ENCODE measurements at places on chromosomes 16 and 17.

DNA sequence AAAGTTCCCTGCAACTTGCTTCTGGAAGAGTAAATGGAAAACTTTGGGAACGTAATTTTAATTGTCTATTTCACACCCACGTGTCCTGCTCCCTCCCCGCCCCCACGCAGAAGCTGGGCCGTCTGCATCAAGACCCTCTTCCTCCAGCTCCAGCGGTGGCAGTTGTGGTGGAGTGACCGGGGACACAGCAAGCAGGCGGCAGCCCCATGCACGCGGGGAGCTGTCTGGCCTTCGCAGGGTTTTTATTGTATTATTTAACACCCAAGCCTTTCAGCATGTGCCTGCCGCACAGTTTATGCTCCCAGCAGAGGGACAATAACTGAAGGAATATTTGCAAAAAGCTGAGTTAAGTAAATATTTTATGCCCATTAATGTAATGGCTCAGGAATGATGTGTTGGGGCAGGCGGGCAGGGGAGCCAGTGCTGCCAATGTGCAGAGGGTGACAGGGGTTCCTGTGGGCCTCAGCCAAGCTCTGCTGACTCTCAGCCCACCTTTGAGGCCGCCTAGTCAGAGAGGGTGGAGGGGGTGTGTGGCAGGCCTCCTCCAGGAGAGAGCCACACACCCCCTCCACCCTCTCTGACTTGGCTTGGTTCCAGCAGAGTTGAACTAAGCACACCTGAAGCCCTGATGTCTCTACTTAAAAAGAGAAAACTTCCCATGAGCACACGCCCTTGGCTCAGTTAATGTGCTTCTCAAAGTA lies 32.4 kb upstream of the ENPP7 start:
- DNase-seq, result no peak

- no peak for DNase-seq
Observed at GRCh38 chr17:63925615-63926014, 6.5 kb downstream of the CD79B start.

GRCh38 chr16:86718118-86718517 lies 139.8 kb downstream of the FOXL1 start:
- no peak for DNase-seq

GRCh38 chr17:19364699-19365498 lies 2.4 kb upstream of the B9D1 start:
- DNase-seq, result peak; percentile 55

DNA sequence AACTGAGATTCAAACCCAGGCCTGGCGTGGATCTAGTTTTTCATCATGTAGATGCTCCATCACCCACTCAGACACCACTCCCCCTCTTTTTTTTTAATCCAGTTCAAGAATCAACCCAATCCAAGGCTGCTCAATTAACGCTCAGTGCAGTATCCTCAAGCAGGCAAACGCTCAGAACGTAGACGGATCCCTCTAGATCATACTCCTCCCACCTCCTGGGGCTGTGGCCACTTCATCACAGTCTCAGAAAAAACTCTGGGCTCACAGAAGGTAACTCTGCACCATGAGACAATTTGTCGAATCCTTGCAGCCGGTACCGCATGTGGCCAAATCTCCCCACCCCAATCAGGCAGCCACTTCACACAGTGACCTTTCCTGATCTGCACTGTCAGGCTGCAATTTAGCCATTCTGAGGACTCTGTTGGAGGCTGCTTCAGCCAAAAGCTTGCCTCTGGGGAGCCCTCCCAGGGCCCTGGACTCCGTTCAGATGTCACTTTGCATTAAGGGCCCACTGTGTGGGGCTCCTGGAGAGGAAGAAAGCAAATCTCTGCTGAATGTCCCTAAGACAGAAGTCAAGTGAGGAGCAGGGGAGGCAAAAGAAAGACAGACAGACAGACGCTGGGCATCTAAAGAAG lies 183.5 kb downstream of the XYLT1 start:
- DNase-seq, result no peak

GRCh38 chr16:82874271-82874670 lies 247.5 kb downstream of the CDH13 start:
- DNase-seq, result no peak

- peak; percentile 4 for DNase-seq
Observed at GRCh38 chr17:51818777-51819176, 339.7 kb downstream of the CA10 start.

GRCh38 chr17:50679008-50679544 lies 28.6 kb downstream of the ANKRD40 start:
- DNase-seq, result no peak

DNA sequence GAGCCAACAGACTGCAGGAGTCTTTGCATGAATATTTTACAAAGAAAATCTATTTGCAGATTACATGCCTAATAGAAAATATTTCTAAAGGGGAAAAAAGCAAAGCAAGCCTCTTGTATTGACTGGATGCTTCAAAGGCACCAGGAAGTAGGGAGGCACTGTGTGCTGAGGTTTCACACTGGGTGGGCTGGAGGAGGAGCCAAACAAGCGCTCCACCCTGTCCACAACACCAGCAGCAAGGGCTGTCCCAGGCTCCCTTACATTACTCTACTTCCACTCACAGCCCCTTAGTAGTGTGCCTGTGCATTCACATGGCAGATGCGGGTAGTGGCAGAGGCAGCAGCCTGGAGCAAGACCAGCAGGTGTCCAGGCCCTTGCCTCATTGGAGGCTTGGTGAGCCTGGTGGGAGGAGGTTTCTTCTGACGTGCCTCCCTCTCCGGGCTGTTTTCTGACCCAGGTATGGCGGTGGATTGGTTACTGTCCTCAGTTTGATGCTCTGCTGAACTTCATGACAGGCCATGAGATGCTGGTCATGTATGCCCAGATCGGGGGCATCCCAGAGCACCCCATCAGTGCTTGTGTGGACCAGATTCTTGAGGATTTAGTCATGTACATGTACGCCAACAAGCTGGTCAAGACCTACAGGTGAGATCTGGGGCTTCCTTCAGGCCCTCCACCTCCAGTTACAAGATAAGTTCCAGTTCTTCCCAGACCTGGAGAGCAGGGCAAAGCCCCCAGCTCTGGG lies 7.0 kb upstream of the CCNF start:
- no peak for DNase-seq

DNA sequence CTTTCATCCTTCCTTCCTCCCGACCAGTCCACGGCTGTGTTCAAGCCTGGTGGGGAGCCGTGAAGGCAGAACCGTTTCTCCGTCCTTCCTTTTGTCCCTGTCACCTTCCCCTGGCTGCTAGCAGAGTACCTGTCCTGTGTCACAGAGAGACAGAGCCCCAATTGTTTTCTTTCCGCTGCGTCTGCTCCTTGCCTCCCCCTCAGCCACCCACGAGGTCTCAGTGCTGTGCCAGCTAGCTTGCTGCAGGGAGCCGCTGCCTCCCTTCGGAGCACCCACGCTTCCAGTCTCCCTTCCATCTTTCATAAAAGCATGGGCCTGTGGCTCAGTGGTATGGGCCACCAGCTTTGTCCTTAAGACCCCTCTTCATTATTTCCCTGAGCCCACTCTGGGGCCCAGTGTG lies 62.2 kb downstream of the MPRIP start:
- no peak for DNase-seq

DNA sequence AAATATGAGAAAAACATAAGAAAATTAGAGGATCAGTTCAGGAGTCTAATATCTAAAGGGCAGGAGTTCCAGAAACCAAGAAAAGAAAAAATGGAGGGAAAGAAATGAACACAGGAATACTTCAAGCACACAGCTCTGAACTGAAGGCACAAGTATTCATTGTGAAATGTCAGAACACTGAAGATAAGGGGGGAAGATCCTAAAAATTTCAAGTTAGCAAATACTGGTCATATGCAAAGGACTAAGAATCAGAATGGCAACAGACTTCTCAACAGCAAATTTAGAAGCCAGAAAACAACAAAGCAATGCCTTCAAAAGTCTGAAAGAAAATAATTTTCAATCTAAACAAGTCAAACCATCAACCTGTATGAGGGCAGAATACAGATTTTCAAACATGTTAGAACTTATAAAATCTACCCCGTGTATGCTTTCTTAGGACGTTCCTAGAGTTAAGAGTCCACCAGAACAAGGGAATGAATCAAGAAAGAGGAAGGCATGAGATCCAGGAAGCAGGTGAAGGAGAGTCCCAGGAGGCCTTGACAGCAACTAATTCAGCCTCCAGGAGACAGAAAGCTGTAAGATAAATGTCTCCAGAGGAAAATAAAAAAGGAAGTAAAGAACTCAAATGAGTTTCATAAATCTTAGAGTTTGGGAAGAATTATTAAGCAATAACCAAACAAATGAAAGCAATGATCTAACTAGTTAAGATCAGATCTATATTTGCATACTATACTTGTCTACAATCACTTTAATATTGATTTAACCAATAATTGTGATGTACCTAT lies 2.8 kb downstream of the BRD7 start:
- DNase-seq, result no peak

DNA sequence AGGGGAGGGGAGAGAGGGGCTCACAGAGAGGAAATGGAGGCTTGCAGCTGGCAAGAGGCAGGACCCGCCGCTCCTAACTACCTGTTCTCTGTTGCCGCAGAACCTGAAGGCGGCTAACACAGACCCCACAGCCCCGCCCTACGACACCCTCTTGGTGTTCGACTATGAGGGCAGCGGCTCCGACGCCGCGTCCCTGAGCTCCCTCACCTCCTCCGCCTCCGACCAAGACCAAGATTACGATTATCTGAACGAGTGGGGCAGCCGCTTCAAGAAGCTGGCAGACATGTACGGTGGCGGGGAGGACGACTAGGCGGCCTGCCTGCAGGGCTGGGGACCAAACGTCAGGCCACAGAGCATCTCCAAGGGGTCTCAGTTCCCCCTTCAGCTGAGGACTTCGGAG lies 39.0 kb upstream of the CDH1 start:
- no peak for DNase-seq

GRCh38 chr17:30346221-30346795 lies 12.5 kb upstream of the TMIGD1 start:
- no peak for DNase-seq

DNA sequence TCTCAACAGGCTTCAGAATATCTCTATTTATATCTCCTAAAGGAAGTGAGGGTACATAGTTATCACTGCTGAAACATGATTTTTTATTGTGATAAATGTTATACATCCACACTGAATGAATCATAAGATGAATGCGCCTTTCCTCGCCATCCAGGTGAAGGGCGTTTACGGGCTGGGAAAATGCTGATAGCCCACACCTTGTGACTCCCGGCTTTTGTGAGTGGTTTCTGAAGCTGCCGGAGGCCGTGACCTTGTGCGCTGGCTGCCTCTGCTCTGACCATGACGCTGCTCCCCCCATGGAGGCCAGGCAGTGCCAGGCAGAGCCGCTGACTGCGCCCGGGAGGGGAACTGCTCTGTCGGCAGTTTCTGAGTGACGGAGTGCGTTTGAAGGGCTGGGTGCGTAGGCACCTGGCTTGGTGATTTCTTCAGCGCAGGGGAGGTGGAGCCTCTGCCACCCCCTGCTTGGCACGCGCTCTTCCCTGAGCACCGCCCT lies 97.2 kb downstream of the RAP1GAP2 start:
- DNase-seq, result no peak

GRCh38 chr17:48484256-48484655 lies 46.6 kb downstream of the HOXB1 start:
- peak; percentile 81 for DNase-seq

GRCh38 chr17:80482555-80483308 lies 6.3 kb upstream of the NPTX1 start:
- no peak for DNase-seq

- DNase-seq, result peak; percentile 62
Observed at GRCh38 chr17:39080421-39081078, 70.9 kb downstream of the PLXDC1 start.

DNA sequence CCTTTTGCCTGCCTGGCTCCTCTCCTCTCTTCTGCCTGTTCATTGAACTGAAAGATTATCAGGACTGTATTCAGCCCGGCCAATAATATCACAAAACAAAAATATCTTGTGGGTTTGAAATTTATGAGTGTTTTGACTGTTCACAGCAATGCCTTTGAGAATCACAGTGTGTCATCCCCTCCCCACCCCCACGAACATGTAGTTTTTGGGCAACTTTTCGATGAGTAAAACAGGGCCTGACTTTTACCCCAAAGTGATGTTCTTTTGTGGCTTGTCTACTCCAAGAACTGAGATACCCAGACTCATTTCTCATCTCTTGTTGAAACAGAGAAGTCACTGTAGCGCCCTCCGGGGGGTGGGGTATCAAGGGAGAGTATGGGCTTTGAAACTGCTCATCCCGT lies 675.7 kb downstream of the WWOX start:
- no peak for DNase-seq

GRCh38 chr17:39981207-39981741 lies 667 bp downstream of the PSMD3 start:
- no peak for DNase-seq

Measured in RPMI7951 (cell line).